Fibroblast of skin of back (primary cell): ENCODE measurements at places on chromosomes 1 and 21.

DNA sequence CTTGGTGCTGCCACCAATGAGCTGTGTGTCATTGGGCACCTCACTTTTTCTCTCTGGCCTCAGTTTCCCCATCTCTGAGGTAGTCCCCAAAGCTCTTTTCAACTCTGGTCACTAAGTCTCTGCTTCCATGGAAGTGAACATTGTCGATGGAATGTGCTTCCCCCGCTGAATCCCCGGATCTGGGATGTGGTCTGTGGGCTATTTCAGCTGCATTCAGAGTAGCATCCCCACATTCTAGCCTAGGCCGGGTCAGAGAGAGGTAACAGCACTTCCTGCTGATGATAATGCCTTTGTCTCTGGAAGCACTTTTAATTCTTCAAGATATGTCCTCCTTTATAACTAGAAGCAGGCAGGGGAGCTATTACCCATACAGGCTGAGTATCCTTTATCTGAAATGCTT lies 29.8 kb downstream of the RASSF5 start:
- peak; percentile 48 for DNase-seq

DNA sequence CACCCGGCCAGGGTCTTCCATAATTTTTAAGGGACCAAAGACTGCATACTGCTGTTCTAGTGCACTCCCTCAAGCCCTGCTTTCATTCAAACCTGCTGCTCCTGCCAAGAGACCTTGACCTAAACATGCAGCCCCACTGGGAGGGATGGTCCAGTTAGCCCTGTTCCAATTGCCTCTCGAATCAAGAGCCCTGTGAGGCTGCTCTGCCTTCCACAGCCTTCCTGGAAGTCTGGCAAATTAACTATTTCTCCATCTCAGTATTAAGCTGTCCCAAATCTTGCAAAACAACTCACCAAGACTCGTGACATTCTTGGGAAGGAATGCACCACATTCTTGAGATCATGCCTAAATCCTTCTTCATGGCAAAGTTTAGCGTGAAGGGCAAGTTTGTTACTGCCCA lies 231.3 kb downstream of the C1orf94 start:
- peak; percentile 9 for DNase-seq

DNA sequence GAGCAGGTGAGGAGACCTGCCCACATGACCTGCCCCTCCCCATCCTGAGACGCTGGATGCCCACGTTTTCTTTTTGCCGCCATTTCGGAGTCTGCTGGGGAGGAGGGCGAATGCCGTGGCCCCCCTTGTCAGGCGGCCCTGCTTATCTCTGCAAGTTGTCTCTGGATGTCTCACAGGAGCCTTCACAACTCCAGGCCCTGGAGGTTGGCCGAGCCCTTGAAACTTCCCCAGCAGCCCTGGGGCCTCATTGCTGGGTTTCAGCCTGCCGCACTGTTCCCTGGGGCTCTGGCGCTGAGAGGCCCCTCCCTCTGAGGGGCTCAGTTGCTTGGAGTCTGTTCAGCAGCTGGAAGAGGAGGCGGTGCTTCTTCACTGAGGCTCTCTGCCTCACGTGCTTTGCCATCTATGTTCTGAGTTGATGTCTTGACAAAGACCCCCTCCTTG lies 29.8 kb upstream of the ZBTB21 start:
- DNase-seq, result peak; percentile 90

DNA sequence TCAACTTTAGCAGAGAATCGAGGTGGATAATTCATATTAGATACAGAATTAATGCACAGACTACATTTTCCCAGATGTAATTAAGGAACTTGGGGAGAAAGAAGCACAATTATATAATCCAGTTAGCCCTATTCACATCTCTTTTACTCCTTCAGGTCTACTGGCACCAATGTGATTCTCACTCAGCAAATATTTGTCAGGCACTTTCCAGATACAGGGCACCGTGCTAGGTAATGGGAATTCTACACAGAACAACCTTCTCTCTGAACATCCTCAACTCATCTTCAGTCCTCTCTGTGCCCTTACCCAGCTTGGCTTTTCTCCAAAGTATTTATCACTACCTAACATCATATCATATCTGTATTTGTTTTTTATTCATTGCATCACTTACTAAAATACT lies 15.6 kb upstream of the PROX1 start:
- DNase-seq, result no peak

DNA sequence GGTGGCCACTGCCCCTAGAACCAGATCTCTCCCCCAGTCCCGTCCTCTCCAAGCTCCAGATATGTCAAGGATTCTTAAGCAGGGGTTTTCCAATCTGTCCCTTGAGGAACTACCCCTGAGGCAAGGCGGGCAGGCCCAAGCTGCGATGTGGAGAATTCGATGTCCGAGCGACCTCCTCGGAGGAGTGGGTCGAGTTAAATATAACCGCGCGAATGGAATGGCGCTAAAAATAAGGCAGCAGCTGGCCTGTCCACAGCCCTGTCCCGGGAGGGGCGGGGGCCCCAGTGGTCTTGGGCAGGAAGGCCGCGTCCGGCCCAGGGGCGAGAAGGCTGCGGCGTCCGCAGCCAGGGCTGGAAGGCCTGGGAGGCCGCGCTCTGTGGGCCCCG lies 5.8 kb upstream of the FOXD3 start:
- no peak for DNase-seq

GRCh38 chr1:5029136-5029535 lies 374.7 kb downstream of the AJAP1 start:
- DNase-seq, result no peak

DNA sequence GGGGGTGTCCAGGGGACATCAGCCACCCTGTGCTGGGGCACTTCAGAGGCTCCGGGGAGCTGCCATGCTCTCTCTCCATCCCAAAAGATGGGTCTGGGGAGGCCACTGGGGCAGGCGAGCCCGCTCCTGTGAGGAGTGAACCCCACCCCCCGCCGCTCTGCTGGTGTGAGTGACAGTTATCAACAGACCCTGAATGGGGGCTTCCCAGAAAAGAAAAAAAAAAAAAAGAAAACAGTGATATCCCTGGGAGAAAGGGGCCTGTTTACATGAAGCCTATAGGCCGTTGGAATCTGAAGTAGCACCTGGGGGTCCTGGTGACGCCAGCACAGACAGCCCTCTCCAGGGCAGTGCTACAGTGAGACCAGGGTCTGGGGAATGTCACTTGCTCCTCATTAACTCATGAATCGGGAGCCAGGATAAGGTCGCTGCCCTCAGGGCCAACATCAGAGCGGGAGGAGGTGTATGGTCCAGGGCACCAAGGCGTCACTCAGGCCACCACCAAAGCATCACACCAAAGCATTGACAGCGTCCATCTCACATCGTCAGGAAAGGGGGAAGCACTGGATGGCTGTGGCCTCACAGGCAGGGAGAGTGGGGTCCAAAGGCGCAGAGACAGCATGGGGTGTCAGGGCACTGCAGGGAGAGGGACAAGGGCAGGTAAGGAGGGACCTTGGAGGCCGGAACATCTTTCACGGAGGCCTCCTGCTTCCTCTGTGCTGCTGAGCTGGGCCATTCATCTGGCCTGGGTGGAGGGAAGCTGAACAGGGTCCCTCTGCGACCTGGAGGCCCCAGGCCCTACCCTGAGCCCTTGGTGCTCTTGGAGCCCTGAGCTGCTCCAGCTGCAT lies 8.4 kb upstream of the NPHP4 start:
- DNase-seq, result no peak

GRCh38 chr1:240004086-240004749 lies 87.5 kb upstream of the FMN2 start:
- peak; percentile 18 for DNase-seq

DNA sequence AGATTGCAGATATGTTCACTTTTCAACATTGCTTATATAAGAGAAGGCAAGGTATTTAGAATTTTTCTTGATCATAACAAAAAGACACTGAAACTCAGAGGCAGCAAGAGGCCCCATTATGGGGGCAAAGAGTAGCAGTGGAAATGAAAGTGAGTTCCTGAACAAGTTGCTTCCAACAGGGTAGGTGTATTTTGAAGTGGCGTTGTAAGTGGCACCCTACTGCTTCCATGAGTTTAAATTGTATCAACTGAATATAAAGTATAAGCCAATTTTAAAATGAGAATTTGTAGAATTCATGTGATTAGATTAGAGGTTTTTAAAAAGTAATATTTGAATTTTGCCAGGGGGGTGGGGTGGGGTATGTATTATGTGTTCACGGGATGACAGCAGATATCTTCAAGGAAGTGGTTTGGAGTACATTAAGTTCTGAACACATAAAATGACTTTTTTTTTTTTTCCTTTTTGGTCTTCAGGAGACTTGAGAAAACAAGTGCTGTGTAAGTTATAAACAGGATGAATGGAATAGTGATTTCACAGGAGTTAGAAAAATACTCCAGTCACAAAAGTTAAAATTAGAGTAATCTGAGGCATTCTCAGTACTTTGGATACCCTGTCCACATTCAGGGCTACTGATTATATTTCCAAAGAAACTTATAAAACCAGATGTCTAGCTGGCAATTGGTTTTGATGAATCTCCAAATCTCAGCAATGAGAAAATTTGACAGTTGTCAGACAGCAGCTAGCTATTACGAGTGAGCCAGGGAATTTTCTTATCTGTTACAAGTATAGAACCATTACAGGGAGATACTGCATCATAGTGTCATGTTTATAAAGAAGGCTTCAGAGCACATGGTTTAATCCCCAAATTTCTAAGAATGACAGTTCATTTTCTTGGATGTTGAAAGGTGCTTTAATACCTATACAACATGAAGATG lies 182.0 kb downstream of the ST6GALNAC3 start:
- no peak for DNase-seq

- DNase-seq, result peak; percentile 30
Measured at GRCh38 chr1:194474701-194475100, 1288.3 kb upstream of the B3GALT2 start.

DNA sequence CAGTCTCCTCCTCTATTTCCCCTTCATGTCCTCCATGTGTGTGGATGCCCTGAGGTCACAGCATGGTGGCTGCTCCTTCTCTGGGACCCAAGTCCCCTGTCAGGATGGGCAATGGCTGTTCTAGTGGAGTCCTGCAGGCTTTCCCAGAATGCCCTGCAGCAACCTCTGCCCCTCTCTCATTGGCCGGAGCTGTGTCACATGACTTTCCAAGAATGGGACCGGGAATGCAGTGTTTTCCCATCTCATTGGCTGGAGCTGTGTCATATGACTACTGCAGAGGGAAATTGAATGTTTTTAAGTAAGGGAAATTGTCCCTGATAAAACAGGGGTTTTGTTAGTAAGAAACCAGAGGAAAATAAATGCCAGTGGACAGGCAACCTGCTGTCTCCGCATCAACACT lies 365.9 kb downstream of the PTPRU start:
- no peak for DNase-seq

GRCh38 chr1:209786146-209786545 lies 1.8 kb upstream of the C1orf74 start:
- DNase-seq, result no peak

- no peak for DNase-seq
Measured at GRCh38 chr1:194288238-194288637, 1101.8 kb upstream of the B3GALT2 start.
